ENCODE measurements at places on chromosomes 2 and 18.
A peak's percentile ranks its signal among the peaks of the same experiment; 100 is the strongest.

DNA sequence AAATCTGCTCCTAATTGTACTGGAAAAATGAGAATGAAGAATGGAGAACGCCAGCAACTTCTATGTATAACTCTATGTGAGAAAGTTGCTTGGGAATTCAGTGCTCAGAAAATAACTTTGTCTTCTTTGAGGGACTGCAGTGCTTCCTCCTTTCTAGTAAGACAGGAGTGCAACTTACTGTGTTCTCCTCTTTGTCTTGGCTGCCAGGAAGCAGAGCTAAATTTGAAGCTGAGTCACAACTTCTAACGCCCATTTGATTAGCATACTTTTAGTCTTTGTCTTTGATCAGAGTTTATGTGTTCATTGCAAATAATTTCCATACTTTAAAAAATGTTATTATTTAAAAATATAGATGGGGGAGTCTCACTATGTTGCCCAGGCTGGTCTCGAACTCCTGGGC is 6.6 kb downstream of the ARHGAP25 start:
- DNase-seq: no peak

- no peak for DNase-seq
These were observed 114.4 kb upstream of the COPS8 start for GRCh38 chr2:236971131-236971821.

- DNase-seq: no peak
These were observed 496.3 kb upstream of the VWC2L start for GRCh38 chr2:213914510-213914909.

- DNase-seq: peak; percentile 98
These were observed 167.9 kb upstream of the NXPH2 start for GRCh38 chr2:138948070-138948539.

DNA sequence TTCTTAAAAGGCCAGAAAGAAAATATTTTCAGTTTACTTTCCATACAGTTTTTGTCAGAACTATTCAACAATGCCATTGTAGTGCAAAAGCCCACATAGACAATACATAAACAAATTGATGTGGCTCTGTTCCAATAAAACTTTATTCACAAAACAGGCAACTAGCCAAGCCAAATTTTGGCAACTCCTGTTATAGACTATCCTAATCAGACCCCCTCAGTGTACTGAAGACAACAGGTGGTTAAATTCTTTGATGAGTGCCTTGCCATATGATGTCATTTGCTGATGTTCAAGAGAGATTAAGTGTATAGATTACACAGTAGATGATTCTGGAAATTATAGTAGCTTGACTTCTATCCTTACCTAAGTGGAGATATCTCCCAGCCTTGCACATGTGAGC is 83.4 kb downstream of the FANCL start:
- no peak for DNase-seq

DNA sequence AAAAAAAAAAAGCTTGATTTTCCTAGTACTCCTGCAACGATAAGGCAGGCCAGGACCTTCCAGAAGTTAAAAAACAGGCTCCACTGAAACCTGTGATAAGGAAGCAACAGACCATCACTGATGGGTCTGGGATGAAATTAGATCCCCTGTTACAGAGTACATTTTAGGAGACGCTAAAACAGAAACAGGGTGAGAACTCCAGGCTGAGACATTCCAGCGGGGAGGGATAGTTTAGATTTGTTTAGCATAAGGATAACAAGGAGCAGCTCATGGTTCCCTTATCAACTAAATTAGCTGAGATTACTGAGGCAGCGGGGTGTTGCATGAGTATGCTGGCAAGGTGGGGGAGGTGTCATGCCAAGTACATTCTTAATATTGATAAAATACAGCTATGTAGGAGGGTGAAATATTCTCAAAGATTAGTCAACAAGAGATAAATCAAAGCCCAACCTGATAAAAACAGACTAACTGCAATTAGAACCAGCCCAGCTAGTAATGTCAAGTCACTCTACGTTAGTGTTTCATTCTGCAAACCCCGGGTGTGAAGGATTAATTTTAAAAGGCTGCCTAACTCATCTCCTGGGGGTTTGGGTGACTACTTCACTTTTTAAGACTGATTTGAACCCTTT is 75.0 kb upstream of the BZW1 start:
- no peak for DNase-seq

DNA sequence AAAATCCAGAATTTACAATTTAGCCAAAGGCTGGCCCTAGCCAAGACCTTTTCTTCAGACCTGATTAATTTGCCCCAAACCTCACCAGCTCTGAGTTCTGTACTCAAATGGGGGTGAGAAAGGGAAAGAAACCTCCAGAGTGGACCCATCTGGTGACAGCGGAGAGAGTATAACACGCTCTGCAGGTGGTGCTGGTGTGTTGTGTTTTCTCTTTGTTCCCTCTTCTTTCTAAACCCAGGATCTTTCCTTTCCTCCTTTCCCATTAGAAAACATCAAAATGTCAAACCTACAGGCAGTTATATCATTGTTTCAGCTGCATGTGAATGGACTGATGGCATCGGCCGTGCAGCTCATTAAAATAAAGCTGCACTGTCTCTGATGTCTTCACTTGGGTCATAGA is 253.2 kb upstream of the SP5 start:
- peak; percentile 23 for DNase-seq

GRCh38 chr18:32378705-32379104 is 92.0 kb downstream of the GAREM1 start:
- peak; percentile 85 for DNase-seq

DNA sequence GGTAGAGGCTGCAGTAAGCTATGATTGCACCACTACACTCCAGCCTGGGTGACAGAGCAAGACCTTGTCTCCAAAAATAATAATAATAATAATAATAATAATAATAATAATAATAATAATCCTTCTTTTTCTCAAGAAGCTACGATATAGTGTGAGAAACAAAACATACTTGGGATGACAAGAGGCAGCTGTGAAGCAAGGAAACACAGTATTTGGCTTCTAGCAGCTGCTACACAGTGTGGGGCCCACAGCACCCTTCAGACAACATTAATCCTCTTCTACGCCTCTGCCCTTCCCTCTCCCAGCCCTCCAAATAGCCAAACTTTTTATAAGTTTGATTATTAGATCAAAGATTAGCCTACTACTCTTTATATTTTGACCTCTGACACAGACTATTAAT is 62.2 kb downstream of the MYOM1 start:
- DNase-seq: no peak

GRCh38 chr18:63131106-63131958 is 188.2 kb downstream of the BCL2 start:
- DNase-seq: peak; percentile 78

GRCh38 chr2:64086347-64087082 is 57.7 kb downstream of the PELI1 start:
- no peak for DNase-seq

DNA sequence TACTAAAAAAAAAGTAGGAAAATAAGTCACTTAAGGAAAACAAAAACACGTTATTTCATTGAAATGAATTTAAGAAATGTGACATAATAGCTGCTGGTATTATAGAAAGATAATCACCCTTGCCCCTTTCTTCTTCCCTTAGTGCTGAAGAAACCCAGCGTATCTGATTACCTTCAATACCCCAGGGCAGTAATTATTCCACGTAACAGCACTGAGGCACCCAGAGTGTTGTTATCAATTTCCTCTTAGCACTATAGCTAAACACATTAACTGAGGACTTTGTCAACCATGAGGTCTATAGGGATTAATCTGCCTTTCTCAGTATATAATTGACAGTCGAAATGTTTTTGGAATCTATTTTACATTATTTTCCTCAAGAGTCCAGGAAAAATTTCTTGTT is 180.0 kb upstream of the NXPH2 start:
- no peak for DNase-seq

DNA sequence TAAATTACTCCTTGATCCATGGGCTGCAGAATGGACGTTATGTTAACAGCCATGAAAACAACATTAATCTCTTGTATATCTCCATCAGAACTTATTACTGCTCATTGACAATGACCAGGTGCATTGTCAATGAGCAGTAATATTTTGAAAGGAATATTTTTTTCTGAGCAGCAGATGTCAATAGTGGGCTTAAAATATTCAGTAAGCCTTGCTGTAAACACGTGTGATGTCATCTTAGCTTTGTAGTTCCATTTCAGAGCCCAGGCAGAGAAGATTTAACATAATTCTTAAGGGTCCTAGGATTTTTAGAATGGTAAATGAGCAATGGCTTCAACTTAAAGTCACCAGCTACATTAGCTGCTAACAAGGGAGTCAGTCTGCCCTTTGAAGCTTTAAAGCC is 26.6 kb downstream of the CFAP210 start:
- no peak for DNase-seq

DNA sequence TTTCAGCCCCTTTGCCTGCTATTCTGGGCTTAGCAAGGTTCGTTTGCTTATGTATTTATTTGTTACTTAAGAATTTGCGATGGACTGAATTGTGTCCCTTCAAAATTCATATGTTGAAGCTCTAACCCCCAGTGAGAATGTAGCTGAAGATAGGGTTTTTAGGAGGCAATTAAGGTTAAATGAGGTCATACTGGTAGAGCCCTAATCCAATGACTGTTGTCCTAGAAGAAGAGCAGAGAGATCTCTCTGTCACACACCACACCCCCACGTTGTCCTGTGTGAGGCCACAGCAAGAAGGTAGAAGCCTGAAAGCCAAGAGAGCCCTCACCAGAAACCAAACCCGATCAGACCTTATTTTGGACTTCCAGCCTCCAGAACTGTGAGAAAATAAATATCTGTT is 66.7 kb downstream of the KIAA1328 start:
- no peak for DNase-seq

DNA sequence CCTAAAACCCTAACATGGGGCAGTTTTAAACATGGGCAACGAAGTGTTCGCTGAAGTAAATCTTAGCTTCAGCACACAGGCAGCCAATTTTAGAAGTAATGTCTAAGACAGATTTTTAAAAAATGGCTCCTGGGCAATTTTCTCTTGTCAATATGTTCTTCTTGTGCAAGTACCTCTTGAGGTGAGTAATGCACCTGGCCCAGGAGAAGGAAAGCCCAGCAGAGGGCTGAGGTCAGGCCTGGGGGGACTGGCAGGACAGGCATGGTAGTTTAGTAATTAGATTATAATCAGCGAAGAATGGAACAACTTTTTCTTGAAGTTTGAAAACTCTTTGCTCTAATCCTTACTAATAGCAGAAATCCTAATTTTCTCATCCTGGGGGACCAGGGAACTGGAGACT is 77.6 kb downstream of the SPRED2 start:
- DNase-seq: no peak

GRCh38 chr2:128388499-128388941 is 69.9 kb upstream of the HS6ST1 start:
- peak; percentile 70 for DNase-seq

- DNase-seq: no peak
These were observed 97.4 kb upstream of the UGP2 start for GRCh38 chr2:63743982-63744966.

DNA sequence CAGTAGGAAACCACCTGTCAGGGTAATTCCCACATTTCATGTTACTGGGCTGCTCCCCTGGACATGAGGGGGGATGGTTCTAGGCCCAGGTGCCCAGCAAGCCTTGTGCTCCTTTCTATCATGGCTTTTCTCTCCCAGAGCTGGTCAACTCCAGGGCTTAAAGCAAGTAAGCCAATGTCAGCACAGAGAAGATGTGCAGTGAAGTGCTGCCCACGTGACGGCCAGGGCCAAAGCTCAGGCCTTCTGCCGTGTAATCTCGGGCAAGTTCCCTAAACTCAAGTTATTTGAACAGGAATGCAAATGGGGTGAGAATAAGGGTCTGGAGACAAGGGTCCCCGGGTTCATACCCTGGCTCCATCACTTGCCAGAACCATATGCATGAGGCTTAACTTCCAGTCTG is 16.5 kb downstream of the SFXN5 start:
- DNase-seq: no peak

GRCh38 chr18:57436191-57436964 is 1.2 kb downstream of the ONECUT2 start:
- DNase-seq: no peak

DNA sequence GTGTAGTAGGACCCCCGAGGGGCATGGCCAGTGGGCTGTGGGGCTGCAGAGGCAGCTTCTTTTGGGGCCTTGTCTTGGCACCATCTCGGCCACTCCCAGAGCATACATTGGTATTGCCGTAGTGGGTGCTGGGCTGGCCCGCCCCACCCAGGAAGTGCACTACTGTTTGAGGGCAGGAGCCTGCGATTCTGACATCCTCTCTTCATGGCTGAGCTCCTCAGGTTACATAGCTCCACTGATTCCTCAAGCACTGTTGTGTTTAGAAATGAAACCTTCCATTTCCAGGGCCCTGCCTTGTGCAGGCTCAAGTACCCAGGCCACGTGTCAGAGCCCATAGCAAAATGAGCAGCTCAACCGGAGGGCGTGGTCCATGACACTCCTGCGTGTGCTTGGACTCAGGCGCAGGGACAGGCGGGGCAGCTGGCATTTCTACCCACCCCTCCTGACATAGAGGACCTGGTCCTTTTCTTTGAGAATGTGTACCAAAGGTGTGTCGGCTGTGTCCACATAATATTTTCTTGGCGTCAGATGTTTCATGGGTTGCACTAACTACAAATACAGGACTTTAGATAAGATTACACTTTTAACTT is 67.9 kb downstream of the DGKD start:
- DNase-seq: peak; percentile 43

DNA sequence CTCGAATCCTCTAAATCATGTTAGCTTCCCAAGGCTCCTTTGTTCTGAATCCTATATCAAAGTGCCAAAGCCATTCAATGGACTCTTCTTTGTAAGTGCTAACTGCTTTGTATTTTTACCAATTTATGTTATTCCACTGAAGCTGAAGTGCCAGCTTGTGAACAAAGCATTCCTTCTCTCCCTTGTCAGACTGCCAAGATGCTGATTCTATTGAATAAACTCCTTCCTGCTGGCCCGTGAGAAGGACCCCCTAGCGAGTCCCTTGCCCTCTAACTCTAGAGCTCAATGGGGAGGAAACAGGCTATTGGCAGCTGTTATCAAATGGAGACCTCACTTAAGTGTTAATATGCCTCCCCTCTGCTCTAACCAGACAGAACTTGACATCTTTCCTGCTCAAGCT is 1097.9 kb upstream of the CNTNAP5 start:
- peak; percentile 1 for DNase-seq
